Vagina (tissue), 2 donors: ENCODE measurements at places on chromosomes 4 and X.

DNA sequence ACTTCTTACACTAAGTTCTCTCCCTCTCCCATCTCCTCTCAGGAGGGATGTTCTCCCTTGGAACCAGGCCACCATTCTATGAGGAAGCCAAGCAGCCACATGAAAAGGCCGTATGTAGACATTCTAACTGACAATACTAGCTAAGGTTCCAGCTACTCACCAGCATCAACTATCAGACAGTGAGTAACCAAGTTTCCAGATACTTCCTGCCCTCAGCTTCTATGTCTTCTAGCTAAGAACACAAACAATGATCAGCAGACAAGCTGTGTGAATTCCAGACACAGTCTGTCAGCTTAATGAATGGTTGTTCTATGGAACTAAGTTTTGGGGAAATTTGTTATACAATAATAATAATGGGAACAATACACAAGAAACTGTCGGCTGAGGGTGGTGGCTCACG, 50.8 kb downstream of the SMIM14 start:
- no peak for DNase-seq

DNA sequence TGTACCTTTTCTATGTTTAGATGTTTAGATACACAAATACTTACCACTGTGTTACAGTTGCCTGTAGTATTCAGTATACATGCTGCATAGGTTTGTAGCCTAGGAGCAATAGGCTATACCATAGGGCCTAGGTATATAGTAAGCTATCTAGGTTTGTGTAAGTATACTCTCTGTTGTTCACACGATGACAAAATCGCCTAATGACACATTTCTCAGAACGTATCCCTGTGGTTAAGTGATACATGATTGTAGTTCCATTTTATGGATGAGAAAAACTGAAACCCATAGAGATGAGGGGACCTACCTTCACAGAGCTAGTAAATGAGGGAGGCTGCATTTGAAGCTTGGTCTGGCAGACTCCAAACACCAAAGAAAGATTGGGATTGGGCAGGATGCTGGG, 79.4 kb upstream of the EFNB1 start:
- DNase-seq: no peak

GRCh38 chr4:1329408-1330371, 17.3 kb upstream of the UVSSA start:
- no peak for DNase-seq

GRCh38 chrX:35842674-35843073, 44.5 kb downstream of the MAGEB16 start:
- DNase-seq: no peak

- no peak for DNase-seq
These were observed 25.4 kb downstream of the TMSB4X start for GRCh38 chrX:13000301-13000811.

- DNase-seq: no peak
These were observed 14.0 kb downstream of the TIMP1 start for GRCh38 chrX:47596256-47596655.

DNA sequence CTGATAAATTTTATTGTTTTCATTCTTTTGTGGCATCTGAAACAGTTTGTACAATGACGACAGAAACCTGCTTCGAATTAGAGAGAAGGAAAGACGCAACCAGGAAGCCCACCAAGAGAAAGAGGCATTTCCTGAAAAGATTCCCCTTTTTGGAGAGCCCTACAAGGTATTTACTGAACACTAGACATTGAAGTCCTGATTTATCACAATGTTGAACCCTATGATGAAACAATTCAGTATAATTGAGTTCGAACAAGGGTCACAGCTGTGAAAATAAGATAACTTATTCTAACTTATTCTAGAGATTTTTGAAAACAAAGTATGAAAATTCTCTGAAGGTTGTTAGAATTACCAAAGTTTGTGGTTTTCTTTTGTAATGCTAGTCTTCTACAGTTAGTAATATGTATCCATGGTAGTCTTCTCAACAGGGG, 111.3 kb downstream of the AFF1 start:
- DNase-seq: no peak

DNA sequence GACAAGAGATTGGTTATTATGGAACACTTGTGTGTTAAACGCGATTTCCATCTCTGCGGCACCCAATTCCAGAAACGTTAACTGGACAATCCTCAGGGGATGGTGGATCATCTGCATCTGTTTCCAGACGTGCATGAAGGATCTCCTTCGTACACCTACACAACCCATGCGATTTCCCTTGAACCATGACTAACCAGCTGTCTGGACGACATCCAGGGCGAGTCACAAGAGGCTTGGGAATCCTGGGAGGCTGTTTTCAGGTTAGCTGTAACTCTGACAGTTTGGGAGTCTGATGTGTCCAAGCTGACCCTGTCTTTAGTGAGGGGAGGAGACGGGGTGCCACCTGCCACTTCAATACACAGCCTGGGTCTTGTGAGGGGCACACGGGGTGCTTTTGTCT, 84.5 kb downstream of the GATB start:
- DNase-seq: no peak

DNA sequence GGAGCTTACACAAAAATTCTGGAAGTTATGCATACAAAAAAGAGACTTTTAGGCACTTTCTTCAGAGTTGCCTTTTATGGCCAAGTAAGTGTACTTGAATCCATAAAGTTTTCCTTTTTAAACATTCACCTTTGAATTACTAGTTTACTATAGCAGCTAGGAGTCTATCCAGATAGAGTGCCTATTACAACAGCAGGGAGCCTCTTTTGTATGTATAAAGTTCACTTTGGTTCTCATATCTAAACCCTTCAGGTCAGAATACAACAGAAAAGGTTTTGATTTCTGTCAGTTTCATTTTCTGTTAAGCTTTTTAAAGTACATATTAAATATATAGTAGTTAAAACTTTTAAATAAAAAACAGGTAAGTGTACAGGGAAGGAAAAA, 51.4 kb upstream of the IL13RA1 start:
- no peak for DNase-seq

- no peak for DNase-seq
These were observed 3.5 kb upstream of the CLNK start for GRCh38 chr4:10688022-10688421.

- no peak for DNase-seq
These were observed 1.2 kb downstream of the ELF2 start for GRCh38 chr4:139175646-139176301.

DNA sequence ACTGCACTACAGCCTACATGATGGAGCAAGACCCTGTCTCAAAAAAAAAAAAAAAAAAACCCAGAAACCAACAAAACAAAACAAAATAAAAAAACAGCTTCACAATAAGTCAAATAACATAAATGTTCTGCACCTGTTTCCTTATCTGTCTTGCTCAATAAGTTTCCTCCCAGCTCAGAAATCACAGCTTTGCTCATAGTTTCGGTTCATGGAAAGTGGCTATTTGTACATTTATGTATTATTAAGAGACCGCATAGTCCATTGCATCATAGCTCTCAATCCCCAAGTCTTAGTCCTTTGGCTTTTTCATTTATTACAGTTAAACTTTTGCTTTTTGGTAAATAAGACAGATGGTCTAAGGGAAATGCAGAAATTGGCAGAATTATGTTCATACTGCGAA, 24.4 kb upstream of the CFAP299 start:
- no peak for DNase-seq

DNA sequence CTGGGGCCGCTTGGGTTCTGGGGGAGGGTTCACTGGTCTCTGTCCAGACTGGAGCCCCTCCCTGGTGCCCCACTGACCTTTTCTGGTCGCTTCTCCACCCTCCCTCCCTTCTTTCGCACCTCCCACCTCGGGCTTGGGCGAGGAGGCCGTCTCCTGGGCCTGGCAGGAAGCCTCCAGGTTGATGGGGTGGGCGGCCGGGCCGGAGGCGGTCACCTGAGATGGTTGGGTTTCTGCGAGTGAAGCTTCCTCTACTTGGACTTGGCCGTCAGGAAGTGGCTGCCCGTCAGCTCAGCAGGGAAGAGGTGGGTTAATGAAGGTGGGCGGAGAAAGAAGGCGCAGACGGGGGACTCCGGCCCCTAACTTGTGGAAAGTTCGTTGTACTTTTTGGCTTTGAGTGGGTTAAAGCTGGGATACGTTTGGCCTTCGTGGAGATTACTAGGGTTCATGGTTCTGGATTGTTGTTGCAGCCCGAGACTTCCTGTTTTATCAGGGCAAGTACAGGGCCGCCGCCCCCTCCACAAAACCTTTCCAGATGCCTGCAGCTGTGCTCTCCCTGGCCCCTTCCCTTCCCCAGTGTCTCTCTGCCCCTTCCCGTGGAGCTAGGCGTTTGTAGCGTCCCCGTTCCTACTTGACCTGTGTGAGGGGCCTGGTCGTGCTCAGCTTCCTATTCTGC, 1.2 kb downstream of the AKAP17A start:
- no peak for DNase-seq

GRCh38 chrX:77935886-77936285, 25.4 kb downstream of the ATP7A start:
- no peak for DNase-seq

DNA sequence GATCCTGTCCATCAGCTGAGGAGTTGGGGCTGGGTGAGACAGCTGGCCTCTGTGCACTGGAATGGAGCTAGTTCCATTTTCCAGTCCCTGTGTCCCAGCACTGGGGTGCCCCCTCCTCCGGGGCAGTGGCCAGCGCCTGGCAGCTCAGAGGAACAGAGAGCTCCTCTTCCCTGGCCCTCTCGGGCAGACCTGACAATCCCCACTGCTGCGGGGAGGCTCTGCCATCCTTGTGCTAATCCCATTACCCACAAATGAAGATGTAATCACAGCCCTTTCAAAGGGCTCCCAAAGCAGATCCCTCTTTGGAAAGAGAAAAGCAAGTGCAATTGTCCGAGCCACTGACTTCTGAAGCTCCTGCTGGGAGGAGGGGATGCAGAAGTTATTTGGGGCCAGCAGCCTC, 75.1 kb upstream of the MSX1 start:
- no peak for DNase-seq

GRCh38 chr4:125350470-125351135, 35.8 kb downstream of the FAT4 start:
- DNase-seq: no peak

GRCh38 chr4:159042097-159042605, 60.7 kb upstream of the RAPGEF2 start:
- DNase-seq: no peak

- no peak for DNase-seq
These were observed 129.9 kb upstream of the ADGRL3 start for GRCh38 chr4:61070269-61070668.

DNA sequence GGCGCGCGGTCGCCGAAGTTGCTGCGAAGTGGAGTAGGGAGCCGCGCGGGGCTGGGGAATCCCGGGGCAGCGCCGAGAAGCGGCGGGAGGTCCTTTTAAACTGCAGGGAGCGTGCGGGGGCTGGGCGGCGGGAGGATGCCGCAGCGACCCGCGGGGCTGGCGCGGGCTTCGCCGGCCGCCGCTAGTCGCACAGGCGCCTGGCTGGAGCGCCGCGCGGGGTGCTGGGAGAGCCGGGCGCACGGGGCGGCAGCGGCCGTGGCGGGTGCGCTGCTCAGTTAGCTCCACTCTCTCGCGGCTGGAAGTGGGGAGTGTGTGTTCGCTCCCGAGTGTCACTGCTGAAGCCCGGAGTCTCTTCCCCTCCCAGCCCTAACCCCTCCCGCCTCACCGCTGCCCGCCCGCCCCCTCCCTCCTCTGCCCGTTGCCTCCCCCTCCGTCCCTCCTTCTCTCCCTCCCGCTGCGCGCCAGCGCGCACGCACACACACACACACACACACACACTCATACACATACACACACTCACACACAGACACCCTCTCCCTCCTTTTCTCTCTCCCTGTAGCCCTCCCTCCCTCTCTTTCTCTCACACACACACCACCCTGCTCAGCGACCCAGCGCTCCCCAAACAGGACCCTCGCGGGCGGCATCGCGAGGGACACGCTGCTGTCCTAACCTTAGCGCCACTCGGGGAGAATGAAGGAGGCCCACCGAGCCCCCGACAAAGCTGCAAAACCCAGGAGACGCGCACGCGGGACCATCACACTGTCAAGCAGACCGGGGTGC, at the start of gene NDNF:
Gene NDNF (minus strand): TSS at position 312 of the 780 bp plus-strand sequence. CDS start 26,698 bp downstream, outside the sequence.
- DNase-seq: no peak

DNA sequence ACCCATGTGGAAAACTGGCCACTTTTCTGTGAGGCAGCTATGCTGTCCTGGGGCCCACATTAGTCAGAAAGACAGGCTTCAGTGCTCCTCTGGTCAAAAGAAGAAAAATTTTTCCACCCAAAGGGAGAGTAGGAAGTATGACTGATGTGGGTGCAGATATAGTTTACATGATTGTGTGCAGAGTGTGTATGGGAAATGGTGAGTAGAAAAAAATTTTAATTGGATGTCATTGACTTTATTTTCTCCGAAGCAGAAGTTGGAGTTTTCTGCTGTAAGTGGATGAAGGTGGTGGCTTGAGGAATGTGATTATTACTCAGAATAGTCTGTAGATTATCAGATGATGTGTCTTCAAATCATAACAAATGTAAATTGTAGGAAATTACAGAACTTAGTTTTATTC, 241.5 kb upstream of the IGFBP7 start:
- DNase-seq: no peak

GRCh38 chr4:7261087-7261486, 68.7 kb downstream of the SORCS2 start:
- no peak for DNase-seq

GRCh38 chrX:79169484-79169883, 25.0 kb downstream of the GPR174 start:
- no peak for DNase-seq

DNA sequence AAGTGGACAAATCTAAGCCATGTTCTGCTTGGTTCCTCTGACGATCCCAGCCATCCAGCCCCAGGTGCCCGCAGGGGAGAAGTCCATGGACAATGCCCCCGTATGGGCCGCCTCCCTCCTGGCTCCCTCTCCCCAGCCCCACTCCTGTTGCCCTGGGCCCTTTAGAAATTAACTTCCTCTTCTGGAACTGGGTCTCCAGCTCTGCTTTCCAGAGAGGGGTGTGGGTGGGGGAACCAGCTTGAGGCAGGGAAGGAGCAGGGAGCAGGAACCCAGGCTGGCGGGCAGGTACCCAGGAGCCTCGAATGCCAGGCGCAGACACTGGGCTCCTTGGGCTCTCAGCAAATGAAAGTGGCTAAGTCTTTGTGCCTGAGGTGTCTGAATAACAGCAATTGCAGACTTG, 12.7 kb upstream of the ABLIM2 start:
- no peak for DNase-seq

- DNase-seq: no peak
These were observed 5.4 kb downstream of the SCARB2 start for GRCh38 chr4:76208005-76208765.

DNA sequence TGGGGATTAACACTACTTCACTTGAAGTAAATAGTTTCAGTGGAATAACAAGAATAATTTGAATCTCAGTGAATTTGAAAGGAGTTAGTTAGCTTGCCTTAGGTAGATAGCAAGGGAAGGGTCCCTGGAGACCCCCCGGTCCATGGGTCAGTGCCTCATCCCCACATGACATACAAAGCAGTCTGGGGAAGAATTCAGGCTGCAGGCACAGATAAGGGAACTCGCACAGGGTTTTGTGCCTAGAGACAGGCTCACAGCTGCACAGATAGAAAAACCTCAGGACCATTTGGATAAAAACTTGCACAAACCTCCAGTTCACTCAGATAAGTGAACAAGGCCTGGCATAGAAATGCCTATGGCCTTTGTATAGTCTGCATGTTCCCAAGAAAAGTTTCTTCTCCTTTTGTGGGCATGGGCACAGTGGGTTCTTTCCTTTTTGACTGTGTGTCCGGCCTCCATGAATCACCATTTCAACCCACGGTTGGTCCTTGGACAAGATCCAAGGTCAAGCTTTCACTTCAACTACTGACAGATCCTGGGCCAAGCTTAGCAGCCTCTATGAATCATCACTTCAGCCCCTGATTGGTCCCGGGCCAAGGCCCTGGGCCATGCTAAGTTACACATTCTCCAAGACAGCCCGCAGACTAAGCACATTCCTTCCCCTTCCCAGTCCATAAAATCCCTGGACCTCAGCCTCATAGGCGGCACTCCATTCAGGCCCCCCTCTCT, 108.3 kb upstream of the KLHL4 start:
- no peak for DNase-seq

- no peak for DNase-seq
These were observed 126.6 kb downstream of the ASB9 start for GRCh38 chrX:15143050-15143824.
